ENCODE measurements at places on chromosomes 1 and 21.
A peak's percentile ranks its signal among the peaks of the same experiment; 100 is the strongest.

DNA sequence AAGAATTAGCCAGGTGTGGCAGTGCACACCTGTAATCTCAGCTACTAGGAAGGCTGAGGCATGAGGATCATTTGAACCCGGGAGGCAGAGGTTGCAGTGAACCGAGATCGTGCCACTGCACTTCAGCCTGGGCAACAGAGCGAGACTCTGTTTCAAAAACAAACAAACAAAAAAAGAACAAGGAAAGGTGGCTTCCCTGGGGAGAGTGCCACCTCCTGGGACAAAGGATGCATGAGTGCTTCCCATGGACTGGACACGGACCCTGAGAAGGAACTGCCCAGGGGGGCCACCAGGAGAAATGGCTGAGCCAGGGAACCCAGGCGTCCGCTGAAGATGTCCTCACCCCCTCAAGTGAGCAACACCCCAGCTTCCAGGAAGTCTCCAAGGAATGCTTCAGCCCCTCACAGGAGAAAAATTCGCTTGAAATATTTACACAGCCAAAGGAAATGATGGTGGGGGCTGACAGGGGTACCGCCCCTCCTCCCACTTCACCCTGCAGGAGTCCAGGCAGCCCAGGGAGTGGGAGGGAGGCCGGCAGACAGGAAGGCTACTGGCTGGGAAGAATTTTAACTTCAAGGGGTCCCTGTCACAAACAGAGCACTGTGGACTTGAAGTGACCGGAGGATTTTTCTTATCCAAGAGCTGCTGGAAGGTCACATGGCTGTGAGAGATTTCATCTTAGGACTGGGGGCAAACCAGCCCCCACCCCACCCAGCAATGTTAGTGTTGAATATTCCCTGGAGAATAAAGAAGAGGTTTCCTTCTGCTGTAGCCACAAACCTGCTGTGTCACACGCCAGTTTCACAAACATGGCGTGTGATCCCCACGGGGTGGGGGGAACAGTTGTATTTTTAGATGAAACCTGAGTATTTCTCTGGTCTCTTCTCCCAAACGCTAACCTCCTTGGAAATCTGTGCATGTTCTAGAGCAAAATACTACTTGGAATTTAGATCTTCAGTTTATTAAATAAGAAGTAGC, 90.8 kb upstream of the SLC25A33 start:
- no peak for DNase-seq

DNA sequence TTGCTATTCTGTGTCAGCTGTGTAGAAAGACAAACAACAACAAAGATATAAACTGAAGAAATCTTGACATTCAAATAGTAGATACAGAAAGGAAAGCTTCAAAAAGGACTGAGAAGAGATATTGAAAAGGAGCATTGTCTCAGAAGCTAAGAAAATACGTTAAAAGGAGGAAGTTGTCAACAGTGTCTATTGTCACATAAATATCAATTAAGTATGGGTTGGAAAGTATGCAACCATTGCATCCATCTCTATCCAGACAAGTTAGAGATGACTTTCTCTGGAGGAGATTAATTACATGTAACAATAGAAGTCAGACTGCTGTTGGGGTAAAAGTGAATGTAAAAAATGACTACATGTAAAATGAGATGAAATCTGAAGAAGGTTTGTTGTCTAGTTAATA, 29.7 kb upstream of the BRINP3 start:
- DNase-seq: no peak

GRCh38 chr21:46226146-46226545, 2.4 kb downstream of the LSS start:
- DNase-seq: no peak

DNA sequence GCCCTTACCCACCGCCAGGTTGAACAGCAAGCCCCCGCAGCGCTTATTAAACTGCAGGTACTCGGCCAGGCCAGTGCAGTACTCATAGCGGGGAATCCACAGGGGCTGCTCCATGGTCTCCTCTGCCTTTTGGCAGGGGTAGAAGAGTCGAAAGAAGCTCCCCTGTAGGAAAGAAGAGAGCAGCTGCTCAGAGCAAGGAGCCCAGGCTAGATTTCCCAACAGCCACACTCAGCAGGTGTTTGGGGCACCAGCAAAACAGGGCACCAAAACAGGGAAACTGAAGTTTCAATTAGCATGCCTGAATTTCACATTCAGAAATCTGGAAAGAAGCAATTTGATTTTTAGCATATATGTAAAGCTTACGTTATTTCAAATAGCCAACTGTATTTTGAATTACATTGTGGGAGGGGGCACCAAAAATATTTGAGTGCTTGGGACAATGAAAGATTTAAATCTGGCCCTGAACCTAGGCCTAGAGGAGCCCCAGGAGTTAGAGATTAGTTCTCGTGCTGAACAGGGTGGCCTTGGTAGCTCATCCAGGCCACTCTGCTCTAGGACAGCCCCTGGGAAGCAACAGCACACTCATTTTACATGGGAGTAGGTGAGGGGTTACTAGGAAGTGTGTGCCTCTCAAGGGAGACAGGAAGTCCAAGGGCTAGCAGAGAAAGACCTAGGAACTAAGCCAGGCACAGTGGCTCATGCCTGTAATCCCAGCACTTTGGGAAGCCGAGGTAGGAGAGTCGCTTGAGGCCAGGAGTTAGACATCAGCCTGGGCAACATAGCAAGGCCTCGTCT, 8.2 kb downstream of the PAFAH2 start:
- DNase-seq: no peak

GRCh38 chr21:37862536-37862935, 53.7 kb downstream of the KCNJ6 start:
- DNase-seq: no peak

DNA sequence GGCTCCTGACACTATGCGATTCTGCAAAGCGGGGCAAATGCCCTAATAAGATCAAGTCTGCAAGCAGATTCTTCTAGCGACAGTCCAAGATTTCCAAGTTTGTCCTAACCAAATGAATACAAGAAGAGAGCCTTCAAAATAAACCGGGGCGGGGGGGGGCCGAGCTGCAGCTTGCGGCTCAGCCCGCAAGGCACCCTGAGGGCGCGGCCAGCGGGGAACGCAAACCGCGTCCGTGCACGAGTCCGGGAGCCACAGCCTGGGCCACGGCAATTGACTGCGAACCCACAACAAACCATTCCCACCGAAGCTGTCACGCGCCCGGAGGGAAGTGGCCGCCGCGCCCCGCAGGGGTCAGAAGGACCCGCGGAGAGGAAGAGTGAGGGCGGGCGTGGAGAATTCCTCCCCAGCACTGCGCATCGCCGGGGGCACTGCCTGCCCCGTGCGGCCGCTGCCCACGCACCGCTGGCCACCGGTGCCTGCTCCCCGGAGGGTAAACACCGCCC, 687 bp downstream of the TGFBR3 start:
- DNase-seq: peak; percentile 17

DNA sequence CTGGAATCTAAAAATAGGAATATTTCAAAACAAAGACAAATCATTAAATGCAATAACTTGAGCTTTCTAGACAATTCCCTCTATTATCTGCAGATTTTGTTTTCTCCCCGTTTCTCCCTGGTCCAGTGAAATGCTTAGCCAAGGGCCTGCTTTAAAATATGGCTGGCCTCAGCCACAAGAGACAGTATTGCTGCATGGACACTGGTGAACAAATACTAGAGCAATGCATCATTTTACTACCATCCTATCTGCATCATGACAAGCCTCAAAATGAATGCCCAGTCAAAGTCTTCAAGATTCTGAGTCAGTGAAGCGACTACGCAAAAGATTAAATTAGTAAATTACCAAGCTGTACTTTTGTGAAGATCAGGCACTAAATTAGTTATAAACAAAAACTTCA, 80.5 kb downstream of the ENAH start:
- DNase-seq: no peak

DNA sequence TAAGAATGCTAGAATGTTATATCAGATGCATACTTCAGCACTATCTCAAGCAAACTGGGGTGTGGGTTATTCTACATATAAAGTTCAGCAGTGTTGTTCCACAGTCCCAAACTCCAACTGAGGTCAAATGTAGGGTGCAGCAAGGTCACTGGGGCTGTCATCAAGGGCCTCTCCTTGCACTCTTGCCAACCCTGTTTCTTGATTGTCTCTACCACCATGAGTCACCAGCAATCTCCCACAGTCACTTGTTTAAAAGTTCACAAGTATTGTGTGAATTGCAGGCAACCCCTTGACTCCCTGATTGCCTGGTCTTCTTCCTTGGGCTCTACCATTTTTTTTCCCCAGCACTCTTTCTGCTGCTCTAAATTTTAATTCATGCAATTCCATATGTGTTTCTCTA, 10.6 kb downstream of the METTL18 start:
- no peak for DNase-seq

- no peak for DNase-seq
Measured at GRCh38 chr1:5713101-5714010, 278.9 kb downstream of the NPHP4 start.

DNA sequence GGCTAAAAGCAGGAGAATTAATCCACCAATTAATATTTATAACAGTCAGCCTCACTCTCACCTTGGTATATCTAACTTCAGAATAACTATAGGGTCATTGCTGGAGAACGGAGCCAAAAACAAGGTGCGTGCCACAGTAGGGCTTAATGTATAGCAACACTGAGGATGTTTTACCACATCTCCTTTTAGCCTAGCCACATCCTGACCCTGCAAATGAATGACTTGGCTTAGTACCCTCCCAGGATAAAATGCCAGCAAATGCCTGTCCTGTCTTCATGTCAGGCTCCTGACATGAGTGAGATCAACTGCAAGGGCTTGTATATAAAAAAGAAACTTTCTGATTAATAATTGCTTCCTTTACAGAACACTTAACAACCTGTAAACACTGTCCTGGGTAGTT, 2.7 kb upstream of the CDC42BPA start:
- no peak for DNase-seq

DNA sequence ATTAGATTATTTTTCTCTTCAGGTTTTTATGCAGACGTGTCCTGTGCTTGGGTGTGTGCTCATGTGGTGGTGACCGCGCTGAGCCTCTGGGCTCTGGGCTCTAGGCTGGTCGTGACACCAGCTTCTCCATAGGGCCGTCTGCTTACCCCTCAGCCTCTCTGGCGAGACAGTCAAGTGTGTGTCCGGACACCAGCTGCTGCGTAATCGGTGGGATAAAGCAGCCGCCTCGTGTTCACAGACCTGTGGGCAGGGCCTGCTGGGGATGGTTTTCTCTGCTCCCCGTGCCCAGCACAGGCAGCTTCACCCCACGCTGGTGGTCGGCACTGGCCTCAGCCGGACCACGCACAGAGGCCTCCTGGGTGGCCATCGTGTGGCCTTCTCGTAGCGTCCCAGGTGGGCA, 33.6 kb upstream of the DIP2A start:
- DNase-seq: no peak

DNA sequence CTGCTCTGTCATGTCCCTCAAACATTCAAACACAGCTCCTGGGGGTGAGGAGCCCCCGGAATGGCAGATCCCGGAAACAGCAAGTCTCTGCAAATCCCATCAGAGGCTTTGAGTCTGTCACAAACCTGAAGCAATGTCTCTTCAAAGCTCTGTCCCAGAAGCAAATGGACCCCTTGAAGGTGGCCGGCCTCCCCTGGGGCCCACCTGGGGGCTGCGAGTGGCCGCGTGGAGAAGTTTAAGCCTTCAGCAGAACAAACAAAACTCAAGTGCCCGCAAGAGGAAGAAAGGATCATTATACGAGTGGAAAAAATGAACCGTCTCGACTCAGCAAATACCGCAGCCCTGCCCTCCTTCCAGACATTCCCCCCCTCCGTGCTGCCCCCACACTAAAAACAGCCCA, 53.3 kb downstream of the PRDM16 start:
- DNase-seq: no peak

- DNase-seq: no peak
Measured at GRCh38 chr1:156862997-156863599, 2.4 kb downstream of the NTRK1 start.
